ENCODE measurements at places on chromosomes 2 and 18. TPM values are rescaled to one million over a fixed set of nuclear protein-coding genes. Genes with fewer than 3 reads are reported as not detected.

DNA sequence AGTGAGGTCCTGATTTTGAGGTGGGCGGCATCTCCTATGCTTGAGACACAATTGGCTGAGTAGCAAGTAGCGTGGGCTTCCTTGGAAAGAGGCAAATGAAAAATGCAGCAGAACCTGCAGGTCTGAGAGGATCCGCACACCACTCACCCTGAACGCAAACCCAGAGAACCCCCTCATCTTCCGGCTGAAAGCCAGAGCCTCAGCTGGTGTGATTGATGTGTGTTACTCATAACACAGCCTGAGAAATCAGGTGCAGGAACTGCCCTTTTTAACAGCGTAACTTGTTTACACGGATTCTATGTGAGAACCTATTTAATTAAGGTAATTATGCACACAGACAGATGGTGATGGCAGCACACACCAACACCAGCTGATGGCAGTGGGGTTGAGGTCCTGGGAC, 123.4 kb downstream of the MRO start:
- no peak overlapping the region for H3K4me3 ChIP-seq
- no peak for DNase-seq
- H3K4me1 ChIP-seq, result no peaks in the 10 kb centered on the region
- H3K27ac ChIP-seq, result no peak overlapping the region
- H3K27me3 ChIP-seq, result no peaks in the 10 kb centered on the region
- no peaks in the 10 kb centered on the region for H3K36me3 ChIP-seq

GRCh38 chr2:173001664-173002604, 73.7 kb upstream of the MAP3K20 start:
- H3K27ac ChIP-seq, result peak overlapping the region; percentile 80
- no peaks in the 10 kb centered on the region for H3K36me3 ChIP-seq
- H3K4me1 ChIP-seq, result peaks cover 10% of the 10 kb centered on the region
- no peak overlapping the region for H3K4me3 ChIP-seq
- no peaks in the 10 kb centered on the region for H3K27me3 ChIP-seq

DNA sequence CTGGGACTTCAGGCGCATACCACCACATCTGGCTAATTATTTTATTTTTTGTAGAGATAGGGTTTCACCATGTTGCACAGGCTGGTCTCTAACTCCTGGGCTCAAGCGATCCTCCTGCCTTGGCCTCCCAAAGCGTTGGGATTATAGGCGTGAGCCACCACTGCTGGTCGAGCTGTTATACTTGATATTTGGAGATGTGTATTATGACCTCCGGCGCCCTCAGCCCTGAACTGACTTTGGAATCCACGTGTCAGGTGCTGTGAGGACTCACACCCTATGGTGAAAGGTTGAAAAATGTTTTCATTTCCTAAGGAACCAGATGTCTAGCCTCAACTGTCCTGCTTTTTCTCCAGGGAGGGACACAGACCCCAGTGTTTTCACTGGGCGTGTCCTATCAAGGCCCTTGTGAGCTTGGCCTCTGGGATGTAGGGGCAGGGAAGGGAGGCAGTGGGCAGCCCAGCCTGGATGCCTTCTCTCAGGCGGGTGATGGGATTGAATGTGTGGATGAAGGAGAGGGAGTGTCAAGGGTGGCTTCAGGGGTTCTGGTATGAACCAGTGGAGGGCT, 56.4 kb upstream of the HAAO start:
- H3K36me3 ChIP-seq, result no peaks in the 10 kb centered on the region
- H3K27me3 ChIP-seq, result no peaks in the 10 kb centered on the region
- no peak overlapping the region for H3K27ac ChIP-seq
- no peak overlapping the region for H3K4me3 ChIP-seq
- no peak for DNase-seq
- H3K4me1 ChIP-seq, result peaks cover 16% of the 10 kb centered on the region

Gene GPR75
- 2.1 TPM for total RNA-seq

DNA sequence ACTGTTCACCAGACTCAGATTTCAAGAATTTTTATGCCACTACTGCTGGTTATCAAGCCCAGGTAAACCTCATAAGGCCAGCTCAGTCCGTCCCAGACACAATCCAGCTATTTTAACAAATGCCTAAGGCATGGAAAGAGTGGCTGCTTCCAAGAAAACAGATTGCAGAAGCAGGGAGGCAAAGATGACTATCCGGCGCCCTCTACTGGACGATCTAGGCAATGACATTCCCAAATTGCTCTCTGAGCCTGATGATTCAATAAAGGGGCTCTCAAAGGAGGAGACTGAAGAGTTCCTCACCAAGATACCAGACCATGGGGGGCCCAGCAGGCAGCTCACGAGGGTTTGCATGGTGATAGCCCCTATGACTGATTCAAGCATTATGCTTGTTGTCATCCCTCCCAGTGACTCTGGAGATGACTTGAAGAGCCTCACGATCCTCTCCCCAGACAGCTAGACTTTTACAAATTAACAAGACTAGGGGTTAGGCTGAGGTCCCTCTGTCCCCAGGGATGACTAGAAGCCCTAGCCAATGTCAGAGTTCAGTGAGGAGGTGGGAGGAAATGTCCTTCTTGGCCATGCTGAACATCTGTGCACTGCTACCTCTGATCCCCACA, 25.0 kb downstream of the SERPINB8 start:
- no peaks in the 10 kb centered on the region for H3K27me3 ChIP-seq
- no peak overlapping the region for H3K27ac ChIP-seq
- H3K4me1 ChIP-seq, result no peaks in the 10 kb centered on the region
- no peak overlapping the region for H3K4me3 ChIP-seq
- peak; percentile 55 for DNase-seq
